ENCODE measurements at places on chromosomes 6 and 20.
A peak's percentile ranks its signal among the peaks of the same experiment; 100 is the strongest.

GRCh38 chr6:46699970-46700369 is 12.3 kb downstream of the TDRD6 start:
- no peak overlapping the region for H3K4me3 ChIP-seq
- H3K36me3 ChIP-seq = no peaks in the 10 kb centered on the region

GRCh38 chr6:115592025-115592424 is 468.7 kb downstream of the FRK start:
- no peak for DNase-seq
- no peaks in the 10 kb centered on the region for H3K36me3 ChIP-seq
- no peak overlapping the region for H3K4me3 ChIP-seq
- H3K27me3 ChIP-seq = no peaks in the 10 kb centered on the region

GRCh38 chr6:14476793-14477531 is 359.4 kb downstream of the CD83 start:
- H3K4me1 ChIP-seq = no peaks in the 10 kb centered on the region
- H3K27ac ChIP-seq = no peak overlapping the region
- no peak for DNase-seq
- H3K27me3 ChIP-seq = no peaks in the 10 kb centered on the region

DNA sequence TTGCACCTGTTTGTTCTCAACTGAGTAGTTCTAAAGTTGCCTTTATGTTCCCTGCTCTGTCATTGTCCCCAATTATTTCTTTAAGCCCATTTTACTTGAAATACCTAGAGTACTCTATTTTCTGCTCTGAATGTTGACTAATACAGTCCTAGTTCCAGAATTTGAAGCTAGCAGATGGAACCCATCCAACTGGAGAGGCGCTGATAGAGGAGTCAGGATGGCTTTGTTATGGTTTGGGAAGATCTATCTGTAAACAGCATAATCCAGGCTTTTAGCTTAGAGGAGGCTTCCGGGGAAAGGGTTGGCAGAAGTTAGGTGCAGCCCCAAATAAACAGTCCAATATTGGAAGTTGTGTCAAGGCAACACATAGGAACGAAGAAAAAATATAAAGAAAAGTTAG is 927.7 kb downstream of the TFAP2A start:
- no peak for DNase-seq
- no peaks in the 10 kb centered on the region for H3K4me1 ChIP-seq
- no peak overlapping the region for H3K27ac ChIP-seq
- H3K36me3 ChIP-seq = no peaks in the 10 kb centered on the region
- no peak overlapping the region for H3K4me3 ChIP-seq
- no peaks in the 10 kb centered on the region for H3K27me3 ChIP-seq

DNA sequence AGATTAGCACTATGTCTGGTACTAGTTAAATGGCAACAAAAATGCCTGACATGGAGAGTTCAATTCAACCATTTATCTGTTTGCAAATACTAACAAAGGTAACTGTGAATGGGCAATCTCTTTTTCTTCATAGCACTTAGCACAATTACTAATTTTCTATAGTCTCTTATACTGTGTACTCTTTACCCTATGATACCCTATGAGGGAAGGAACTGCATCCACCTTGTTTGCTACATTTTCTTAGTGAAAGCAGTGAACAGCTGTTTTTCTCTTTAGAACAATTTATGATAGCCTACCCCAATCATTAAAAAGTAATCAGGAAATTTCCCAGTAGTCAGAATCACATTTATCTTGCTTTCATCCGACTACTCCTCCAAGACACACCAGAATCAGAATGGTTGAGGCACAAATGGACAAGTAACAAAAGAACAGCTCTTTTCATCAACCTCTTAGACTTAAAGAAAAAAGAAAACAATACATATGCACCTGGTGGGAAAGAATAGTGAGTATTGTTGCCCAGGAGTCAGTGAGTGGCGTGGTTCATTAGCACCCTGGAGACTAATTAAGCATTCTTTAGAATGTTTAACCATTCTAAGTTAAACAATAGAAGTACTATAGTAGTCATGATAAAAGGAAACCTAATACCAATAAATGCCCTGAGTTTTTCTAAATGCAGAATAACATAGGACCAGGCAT is 16.7 kb downstream of the ZNF292 start:
- H3K4me1 ChIP-seq = peaks cover 36% of the 10 kb centered on the region
- H3K27me3 ChIP-seq = no peaks in the 10 kb centered on the region
- H3K4me3 ChIP-seq = no peak overlapping the region
- peaks cover 29% of the 10 kb centered on the region for H3K36me3 ChIP-seq

DNA sequence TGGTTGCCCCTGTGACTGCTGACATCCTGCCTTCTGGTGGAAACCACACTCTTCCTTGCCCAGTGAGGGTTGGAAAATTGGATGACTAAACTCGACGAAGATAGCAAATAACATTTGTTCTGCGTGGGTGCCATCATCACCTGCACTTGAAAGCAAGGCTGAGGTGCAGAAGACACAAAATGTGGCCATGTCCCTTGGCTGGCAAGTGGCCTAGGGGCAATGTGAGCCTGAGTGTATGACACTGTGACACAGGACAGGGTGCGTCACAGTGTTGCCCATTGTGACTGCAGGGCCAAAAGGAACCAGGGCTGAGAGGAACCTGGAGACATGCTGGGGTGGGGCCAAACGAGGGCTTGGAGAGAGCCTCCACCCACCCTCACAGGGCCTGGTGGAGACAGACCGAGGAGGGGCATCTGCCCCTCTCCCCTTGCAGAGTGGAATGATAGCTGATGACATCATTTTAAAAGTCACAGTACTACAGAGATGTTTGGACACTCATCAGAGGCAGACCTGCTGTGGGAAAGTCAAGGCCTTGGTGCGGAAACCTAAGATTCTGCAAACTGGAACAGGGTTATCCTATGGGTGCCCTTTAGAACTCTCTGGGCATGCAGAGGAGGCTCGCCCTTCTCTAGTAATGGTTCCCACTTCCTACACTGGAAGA is 12.8 kb upstream of the HLA-F start:
- H3K36me3 ChIP-seq = no peaks in the 10 kb centered on the region
- H3K27ac ChIP-seq = peak overlapping the region; percentile 79
- peak overlapping the region; percentile 47 for H3K4me3 ChIP-seq
- no peak for DNase-seq

DNA sequence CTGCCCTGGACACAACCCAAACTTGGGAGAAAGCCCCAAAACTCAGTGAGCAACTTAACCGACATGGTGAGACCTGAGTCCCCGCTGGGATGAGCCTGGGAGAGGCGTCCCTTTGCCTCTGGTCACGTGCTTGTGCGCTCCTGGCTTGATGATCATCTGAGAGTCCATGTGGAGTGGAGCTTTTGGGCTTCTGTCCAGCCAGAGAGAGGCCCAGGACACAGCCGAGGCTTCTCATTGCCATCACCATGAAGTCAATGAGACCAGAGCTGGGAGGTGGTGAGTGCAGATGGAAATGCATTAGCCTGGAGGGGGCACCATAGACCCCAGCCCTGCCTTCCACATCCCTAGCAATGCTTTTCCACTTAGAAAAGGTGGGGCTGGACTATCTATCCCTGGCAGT is 250.0 kb downstream of the SLC24A3 start:
- H3K27me3 ChIP-seq = no peaks in the 10 kb centered on the region
- H3K36me3 ChIP-seq = no peaks in the 10 kb centered on the region
- no peak overlapping the region for H3K4me3 ChIP-seq
- no peak for DNase-seq

GRCh38 chr6:134173936-134174671 is 121.7 kb upstream of the SLC2A12 start:
- peak; percentile 90 for DNase-seq
- peak overlapping the region; percentile 99 for H3K4me3 ChIP-seq
- peaks cover 77% of the 10 kb centered on the region for H3K4me1 ChIP-seq
- peak overlapping the region; percentile 98 for H3K27ac ChIP-seq
- peaks cover 52% of the 10 kb centered on the region for H3K36me3 ChIP-seq

DNA sequence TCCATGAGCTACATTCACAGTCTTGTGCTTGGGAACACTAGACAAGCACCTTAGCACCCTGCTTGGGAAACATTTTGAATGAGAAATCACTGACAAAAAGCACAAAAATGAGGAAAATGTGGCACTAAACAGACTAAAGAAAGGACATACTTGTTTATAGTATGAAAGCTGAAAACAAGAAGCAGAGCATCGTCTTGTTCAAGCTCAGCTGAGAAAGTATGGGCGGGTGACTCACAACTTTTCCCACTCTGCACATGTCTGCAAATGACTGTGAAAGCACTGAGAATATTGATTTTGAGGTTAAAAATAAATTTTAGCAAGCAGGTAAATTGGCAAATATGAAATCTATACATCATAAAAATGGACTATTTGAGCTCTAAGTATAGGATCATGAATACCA is 725.3 kb downstream of the COL12A1 start:
- H3K4me3 ChIP-seq = no peak overlapping the region
- H3K27ac ChIP-seq = no peak overlapping the region
- no peaks in the 10 kb centered on the region for H3K27me3 ChIP-seq
- H3K4me1 ChIP-seq = no peaks in the 10 kb centered on the region
- no peak for DNase-seq

- no peaks in the 10 kb centered on the region for H3K27me3 ChIP-seq
- H3K27ac ChIP-seq = no peak overlapping the region
- H3K4me1 ChIP-seq = no peaks in the 10 kb centered on the region
- H3K36me3 ChIP-seq = peaks cover 29% of the 10 kb centered on the region
- H3K4me3 ChIP-seq = no peak overlapping the region
These were observed 9.5 kb downstream of the NPEPL1 start for GRCh38 chr20:58702161-58702510.

- no peak overlapping the region for H3K27ac ChIP-seq
- H3K36me3 ChIP-seq = peaks cover 5% of the 10 kb centered on the region
- no peak for DNase-seq
- H3K4me3 ChIP-seq = peak overlapping the region; percentile 68
- peaks cover 61% of the 10 kb centered on the region for H3K4me1 ChIP-seq
- H3K27me3 ChIP-seq = peaks cover 67% of the 10 kb centered on the region
These were observed 19.5 kb downstream of the ZNF311 start for GRCh38 chr6:28985462-28986164.

Data from activated naive CD4-positive, alpha-beta T cell treated with anti-CD3 and anti-CD28 coated beads, Interleukin-2, amount 10 ng/mL, durations not matched to agents 7 days and 5 days (primary cell).